Activated CD8-positive, alpha-beta memory T cell treated with anti-CD3 and anti-CD28 coated beads, Interleukin-2, amount 50 U/mL, for 48 hours (primary cell): ENCODE measurements at places on chromosomes 16 and 17.

GRCh38 chr16:9381905-9382304, 290.5 kb downstream of the HAPSTR1 start:
- no peak for DNase-seq

GRCh38 chr16:69365901-69366300, 14.3 kb upstream of the TMED6 start:
- DNase-seq: no peak

DNA sequence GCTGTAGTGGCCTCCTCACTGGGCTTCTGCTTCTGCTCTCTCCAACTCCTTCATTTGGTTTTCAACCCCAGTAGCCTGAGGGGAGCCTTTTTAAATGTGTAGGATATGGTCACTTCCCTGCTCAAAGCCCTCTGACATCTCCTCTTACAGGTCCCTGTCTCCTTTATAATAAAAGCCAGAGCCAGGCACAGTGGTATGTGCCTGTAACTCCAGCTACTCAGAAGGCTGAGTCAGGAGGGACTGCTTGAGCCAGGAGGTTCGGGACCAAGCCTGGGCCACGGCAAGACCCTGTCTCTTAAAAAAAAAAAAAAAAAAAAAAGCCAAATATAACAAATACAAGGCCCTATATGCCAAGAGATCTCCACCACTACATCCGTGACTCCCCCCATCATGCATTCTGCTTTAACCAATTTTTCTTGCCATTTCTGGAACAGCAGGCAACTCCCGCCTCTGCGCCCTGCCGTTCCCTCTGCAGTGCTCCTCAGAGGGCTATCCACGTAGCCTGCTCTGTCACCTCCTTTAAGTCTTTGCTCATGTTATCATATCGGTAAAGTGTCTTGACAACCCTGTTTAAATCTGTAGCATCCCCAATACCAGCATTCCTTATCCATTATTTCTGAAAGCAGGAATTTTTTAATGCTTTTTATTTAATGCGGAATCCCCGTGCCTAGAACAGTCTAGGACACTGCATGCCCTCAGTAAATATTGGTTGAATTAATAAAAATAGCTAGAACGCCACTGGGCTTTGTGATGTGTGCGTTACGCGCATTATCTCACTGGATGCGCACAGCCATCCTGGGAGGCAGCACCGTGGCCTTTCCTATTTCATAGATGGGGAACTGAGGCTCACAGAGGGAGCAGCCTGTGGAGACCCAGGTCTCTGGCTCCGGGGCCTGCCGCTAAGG, 9.5 kb downstream of the ZNF771 start:
- DNase-seq: peak; percentile 66

DNA sequence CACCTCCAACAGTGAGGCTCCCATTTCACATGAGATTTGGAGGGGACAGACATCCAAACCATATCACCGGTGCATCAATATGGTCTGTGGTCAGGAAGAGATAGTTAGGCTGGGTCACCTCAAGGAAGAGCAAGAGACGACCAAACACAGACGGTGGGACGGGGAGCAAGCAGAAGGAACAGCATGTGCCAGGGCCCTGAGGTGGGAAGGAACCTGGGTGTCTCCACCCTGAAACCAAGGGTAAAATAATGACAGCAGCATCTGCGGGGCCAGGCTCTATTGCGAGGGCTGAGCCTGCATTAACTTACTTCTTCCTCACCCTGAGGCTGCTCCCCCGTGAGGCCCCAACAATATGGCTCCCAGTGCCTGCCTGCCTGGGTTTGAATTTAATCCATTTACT, 8.9 kb upstream of the PRSS21 start:
- DNase-seq: no peak

DNA sequence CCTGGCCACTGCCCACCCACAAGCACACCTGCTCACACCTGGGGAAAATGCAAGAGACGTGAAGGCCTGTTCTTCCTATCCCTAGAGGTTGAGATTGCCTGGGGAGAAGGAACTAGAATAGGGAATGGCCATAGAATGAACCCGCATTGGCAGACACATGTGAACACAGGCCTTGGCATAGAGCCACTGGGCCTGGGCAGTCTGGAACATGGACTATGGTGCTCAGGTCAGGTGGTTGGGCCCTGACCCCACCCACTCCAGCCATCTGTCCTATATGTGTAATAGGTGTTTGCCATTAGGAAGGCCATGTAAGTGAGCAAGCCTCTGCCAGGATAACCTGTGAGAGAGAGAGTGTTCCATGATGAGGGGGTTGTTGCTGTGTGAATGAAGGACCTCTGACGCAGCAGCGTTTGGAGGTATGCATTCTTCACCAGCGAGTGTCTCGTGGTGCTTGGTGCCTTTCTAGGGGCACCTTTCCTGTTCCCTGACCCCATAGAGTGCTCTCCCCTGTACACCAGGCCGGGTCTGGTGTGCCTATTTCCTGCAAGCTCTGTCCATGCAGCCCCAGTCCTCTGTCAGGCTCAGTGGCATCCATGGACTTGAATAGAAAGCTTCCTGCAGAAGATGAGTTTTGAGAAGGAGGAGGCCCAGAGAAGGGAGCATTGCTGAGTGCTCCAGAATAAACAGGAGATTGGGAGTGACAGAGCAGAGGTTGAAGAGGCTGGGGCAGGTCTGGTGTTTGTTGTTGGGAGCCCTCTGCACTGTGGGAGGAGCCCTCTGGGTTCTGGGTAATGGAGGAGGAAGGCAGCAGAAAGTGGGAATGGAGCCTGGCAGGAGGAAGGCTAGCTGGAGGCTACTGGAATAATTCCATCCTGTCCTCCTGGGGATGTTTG, 15.6 kb downstream of the CTRL start:
- DNase-seq: no peak

DNA sequence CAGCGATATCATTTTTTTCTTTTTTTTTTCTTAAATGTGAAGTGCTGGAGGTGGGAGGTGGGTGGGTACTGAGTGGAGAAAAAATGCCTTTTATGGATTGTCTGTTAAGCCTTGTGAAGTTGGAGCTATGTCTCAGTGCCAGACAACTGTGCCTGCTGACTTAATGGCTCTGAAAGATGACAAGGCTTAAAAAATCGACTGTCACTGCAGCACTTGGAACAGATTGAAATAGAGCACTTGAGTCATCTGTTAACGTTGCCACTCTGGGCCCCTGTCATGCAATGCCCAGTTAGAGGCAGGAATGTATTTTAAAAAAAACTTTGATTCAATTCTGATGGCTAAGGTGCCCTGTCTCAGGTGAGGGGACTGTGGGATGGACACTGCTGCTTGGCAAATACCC, 108.2 kb upstream of the HS3ST2 start:
- no peak for DNase-seq
